ENCODE measurements at places on chromosomes 13 and 19.

- DNase-seq = no peak
Measured at GRCh38 chr19:16022251-16022650, 54.0 kb upstream of the TPM4 start.

- no peak for DNase-seq
Measured at GRCh38 chr13:99221567-99222239, 21.0 kb downstream of the UBAC2 start.

- peak; percentile 7 for DNase-seq
Measured at GRCh38 chr13:44104197-44104490, 224.4 kb downstream of the LACC1 start.

GRCh38 chr13:58883405-58883804 is 1251.9 kb downstream of the PCDH17 start:
- no peak for DNase-seq

DNA sequence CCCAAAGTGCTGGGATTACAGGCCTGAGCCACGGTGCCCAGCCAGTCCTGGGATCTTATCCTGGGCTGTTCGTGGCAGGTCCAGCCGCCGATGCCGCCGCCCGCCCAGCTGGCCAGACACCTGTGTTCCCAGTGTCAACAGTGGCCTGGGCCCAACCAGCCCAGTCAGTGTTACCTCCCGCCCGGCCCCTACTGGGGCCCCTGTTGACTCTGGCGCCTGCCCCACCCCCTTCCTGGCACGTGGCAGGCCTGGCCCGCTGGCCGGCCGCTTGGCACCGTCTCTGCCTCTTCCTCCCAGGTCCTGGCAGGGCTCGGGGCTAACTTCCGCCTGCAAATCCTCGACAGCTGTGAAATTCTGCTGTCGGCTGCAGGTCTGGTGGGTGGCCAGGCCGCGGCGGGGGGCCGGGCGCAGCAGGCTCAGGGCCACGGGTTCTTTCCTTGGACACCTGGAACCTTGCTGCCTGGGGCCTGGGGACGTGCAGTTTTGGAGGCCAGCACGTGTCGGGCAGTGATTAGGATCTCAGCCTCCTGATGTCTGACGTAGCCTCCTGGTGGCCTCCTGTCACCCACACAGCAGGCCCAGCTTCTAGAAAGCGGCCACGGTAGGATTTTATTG is 9.1 kb downstream of the ARID3A start:
- no peak for DNase-seq

DNA sequence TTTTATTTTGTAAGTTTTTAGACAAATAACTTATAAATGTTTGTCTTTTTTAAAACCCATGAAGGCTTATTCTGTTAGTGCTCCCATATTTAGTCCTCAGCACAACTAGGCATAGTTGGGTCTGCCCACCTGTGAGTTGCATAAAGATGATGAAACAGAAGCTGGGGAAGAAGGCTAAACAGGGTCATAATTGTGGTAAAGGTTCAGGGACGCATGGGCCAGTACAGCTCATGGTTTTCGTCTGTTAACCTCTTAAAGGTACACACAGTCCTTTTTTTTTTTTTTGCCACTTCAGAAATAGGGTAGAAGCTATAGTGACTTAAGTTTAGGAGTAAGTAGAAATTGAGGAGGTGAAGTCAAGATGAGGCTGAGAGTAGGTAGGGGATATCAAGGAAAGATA is 58.3 kb downstream of the TM9SF2 start:
- no peak for DNase-seq

DNA sequence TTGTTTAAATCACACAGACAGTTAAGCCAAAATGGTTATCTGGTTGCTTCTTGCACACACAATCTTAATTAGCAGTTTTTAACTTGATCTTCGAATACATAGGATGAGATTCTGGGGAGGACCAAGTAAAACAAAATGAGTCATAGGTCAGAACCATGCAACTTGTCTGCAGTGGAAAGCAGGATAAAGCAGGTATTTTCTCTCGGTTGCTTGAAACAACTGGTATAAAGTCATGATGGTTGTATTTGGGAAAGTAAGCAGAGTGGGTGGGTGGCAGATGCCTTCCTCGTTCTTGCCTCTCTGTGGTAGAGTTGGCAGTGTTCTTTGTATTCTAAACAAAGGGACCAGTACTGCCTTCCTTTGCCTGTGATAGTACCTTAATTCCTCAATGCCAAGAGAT is 167.0 kb downstream of the COG6 start:
- DNase-seq = no peak

DNA sequence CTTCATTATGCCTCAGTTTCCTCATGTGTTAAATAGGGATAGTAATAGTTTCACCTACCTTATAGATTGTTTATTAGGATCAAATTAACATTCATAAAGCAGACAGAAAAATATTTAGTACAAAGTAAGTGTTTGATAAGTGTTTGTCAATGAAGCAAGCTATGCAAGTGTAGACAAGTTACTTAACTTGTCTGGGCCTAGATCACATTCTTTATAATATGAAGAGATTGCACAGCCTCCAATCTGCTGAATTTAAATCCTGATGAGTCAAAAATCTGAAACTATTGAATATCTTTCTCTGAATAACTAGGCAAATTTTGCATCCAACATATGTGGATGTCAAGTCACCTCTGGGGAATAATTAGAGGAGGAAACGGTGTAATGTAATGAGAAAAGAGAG is 170.5 kb downstream of the MZT1 start:
- DNase-seq = no peak

DNA sequence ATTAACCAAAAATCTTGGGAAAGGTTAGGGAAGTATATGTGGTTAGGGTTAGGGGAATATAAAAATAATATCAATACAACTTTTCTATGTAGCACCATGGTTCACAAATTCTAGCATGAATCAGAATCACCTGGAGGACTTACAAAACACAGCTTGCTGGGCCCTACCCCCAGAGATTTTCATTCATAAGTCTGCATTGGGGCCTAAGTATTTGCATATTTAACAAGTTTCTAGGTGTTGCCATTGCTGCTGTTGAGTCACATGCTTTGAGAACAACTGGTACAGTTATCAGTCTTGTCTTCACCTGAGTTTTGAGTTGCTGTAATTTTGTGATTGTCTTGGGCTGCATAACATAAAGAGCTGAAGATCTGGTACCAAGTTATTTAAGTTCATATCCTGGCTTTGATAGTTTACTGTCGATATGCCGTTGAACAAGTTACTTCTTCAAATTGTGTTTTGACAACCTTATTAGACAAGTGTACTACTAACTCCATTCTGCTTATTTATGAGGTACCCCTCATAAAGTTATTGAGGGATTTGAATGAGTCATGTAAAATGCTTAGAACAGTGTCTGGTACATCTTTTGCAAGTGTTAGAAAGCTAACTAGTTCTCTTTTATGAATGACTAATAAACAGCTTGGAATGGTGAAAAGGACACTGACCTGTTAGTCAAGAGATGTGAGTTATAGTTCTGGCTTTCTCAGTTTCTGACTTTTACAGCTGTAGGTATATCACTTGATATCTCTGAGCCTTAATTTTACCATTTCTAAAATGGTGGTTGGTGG is 132.9 kb downstream of the PAN3 start:
- DNase-seq = no peak

DNA sequence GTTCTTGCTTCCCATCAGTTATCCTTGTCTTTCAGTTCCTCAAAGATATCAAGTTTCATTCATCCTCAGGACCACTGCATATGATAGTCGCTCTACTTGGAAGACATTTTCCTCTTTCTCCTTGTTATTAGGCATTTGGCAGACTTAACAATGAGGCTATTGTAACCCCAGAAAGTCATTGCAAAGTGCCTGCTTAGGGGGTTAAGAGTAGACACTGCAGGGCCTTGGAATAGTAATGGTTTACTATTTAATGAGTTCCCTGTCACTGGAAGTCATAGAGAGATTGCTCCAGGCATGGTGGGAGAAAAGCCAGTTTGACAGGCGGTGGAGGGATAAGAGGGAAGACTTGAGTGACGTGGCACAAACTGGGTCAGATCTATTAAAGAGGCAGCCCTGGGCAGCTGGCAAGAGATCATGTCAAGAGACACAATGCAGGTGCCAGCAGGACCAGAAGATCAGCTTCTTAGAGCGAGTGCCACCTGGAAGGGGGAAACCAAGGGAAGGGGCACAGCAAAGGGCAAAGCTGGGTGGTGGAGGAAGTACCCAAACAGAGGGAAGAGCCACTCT is 16.8 kb upstream of the CPB2 start:
- no peak for DNase-seq

DNA sequence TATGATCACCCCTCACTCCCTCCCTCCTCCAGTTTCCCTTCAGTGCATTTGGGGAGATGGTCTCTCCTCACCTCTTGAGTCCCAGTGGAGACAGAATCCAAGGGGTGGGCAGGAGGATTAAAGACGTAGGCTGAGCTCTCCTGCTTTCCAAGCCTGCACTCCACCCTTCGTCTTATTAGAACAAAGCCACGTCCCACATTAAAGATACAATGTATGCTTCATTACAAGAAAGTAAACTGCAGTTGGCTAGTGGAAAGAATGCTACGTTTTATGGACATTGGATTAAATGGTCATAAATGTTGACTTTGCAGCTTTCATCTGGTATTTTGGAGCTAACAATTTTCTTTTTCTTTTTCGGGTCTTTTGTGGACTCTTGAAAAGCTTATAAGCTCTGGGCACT is 1.5 kb upstream of the KLK11 start:
- DNase-seq = no peak

DNA sequence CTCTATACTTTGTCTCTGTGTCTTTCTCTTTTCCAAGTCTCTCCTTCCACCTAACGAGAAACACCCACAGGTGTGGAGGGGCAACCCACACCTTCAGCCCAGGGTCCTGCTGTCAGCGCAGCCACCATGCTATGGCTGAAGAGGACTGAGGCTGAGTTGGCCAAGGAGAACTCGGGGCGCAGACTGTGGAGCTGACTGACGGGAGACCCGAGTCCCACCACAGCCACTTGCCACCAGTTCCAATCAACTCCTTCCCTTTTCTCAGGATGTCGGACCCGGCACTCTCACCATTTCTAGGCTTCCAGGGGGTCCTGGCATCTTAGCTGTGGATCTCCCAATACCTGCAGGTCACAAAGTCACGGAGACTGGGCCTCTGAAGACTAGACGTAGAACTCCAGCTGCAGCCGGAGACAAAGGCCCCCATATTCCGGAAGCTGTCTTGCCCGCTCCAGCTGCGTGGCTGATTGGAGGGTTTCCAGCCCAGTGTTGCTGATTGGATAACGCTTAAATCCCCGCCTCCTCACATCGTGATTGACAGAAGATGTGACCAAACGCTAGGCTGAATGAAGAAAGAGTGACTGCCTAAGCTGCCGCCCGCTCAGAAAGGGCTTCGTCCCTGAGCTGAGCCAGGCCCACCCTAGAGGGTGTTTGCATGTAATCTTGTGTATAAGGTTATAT is 63.6 kb downstream of the ZNF429 start:
- peak; percentile 98 for DNase-seq

GRCh38 chr19:12636631-12637030 is 25.9 kb downstream of the ZNF791 start:
- DNase-seq = no peak

DNA sequence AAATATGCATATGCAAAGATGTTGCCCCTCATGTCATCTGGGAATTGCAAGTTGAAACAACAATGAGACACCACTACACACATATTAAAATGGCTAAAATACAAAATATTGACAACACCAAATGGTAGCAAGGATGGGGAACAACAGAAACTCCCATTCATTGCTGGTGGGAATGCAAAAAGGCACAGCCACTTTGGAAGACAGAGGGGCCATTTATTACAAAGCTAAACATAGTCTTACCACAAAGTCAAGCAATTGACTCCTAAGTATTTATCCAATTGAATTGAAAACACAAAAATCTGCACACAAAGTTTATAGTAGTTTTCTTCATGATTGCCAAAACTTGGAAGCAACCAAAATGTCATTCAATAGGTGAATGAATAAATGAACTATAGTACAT is 6.1 kb upstream of the SERPINE3 start:
- no peak for DNase-seq

DNA sequence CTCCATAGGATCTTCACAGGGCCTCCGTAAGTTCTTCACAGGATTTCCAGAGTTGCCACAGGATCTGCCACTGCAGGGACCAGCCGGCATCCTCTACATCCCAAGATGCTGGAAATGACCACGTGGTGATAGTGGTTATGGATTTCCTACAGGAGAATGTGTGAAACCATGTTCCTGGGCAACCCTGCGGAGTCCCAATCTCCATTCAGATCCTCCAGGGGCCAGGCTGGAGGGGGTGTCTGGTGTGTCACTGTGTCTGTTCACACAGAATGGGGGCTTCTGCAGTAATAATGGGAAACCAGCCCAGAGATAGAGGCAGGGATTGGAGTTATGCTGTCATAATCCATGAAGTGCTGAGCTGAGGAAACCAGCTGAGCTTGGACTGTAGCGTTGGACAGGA is 8.6 kb downstream of the LILRA6 start:
- DNase-seq = no peak

GRCh38 chr19:51440846-51441409 is 17.3 kb downstream of the SIGLEC8 start:
- DNase-seq = no peak

DNA sequence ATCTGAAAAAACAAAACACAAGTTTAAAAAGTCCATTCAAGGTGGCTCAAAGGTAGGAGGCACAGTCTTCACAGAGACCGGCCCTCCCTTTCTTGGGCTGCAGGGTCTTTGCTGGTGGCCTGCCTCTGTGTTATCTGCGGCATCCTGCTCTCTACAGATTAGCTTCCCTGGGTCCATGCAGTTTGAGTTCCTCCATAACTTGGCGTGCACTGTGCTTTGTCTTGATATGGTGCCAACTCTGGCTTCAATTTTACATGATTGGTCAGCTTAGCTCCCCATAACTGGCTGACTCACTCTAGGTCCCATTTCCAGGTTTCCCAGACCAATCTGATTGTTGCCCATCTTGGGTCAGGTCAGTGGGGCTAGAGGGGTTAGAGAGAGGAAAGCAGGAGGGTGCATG is 41.8 kb downstream of the TPT1 start:
- no peak for DNase-seq

- DNase-seq = no peak
Measured at GRCh38 chr13:27446986-27447583, 3.3 kb downstream of the MTIF3 start.

Data from DMS79 (cell line).